Body of pancreas (tissue), 4 donors: ENCODE measurements at places on chromosomes 5 and 9.

- DNase-seq = peak; percentile 13
Measured at GRCh38 chr9:132670457-132671391, at the start of gene GTF3C4. GTF3C4 (plus strand) TSS chr9:132670464; CDS start chr9:132670599, 135 bp downstream.

DNA sequence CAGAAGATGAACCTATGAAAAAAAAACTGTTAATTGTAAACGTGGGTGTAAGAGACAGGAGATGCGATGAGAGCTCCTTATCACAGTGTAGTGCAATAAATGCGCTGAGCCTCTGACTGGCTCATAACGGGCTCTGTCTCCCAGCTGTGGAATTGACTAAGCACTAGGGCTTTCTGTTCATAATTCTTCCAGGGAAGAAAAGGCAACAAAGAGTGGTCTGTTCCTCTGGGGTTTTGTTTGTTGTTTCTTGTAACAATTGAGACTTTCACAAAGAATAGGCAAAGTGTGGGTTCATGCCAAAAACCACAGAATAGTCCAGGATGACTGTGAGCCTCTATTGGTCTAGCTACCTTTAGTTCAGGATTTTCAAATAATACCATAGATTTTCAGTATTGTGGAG lies 39.4 kb downstream of the UBE2QL1 start:
- DNase-seq = no peak

- DNase-seq = no peak
Measured at GRCh38 chr5:42491699-42492098, 68.5 kb downstream of the GHR start.

DNA sequence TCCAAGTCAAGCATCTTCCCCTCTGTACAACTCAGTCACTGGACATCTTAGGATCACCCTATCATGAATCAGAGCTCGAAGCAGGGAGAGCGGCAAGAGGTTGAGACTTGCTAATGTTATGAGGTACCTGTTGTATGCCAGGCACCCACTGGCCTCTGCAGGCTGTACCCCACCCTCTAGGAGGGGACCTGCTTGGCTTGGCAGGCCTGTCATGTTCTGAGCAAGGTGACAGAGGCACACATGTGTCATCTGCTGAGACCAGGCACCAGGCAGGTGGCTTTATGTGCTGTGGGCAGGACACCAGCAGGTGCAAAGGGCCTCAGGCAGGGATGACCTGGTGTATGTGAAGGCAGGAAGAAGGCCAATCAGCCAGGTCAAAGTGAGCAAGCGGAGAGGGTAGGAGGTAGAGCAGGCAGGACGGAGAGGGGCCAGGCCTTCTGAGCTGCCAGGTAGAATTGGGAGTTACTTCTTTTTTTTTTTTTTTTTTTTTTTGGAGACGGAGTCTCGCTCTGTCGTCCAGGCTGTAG lies 60.3 kb upstream of the RPL26L1 start:
- DNase-seq = no peak

- DNase-seq = no peak
Measured at GRCh38 chr5:138909734-138910133, 34.6 kb upstream of the LRRTM2 start.
